Renal cortical epithelial cell (primary cell): ENCODE measurements at places on chromosomes 4 and X. TPM values are rescaled to one million over a fixed set of nuclear protein-coding genes. Genes with fewer than 3 reads are reported as not detected.
A peak's percentile ranks its signal among the peaks of the same experiment; 100 is the strongest.

GRCh38 chrX:39675162-39675553, 422.6 kb downstream of the BCOR start:
- no peak for DNase-seq

DNA sequence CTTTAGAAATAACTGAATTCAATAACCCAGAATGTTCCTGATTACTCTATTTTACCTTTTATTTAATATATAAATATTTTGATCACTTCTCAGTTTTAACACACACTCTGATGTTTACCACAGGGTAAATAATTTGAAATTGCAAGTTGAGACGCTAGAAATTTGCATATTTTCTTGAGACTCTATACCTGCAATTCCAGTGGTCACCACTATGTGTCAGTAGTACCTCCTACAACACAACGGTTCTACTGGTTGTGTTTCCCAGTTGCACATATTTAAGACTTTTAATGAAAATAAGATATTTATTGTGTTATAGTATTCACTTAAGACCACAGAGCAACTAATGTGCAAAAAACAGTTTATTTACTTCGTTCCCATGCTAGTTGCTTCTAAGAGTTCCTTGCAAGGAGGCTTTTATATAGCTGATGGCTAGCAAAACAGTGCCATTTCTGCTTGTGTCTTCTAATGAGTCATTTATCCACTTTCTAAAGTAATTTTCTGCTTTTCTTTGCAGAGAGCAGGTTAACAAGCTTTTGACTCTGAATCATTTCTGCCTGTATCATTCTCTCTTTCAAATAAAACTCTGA, 98.9 kb upstream of the PDLIM3 start:
- DNase-seq: no peak

DNA sequence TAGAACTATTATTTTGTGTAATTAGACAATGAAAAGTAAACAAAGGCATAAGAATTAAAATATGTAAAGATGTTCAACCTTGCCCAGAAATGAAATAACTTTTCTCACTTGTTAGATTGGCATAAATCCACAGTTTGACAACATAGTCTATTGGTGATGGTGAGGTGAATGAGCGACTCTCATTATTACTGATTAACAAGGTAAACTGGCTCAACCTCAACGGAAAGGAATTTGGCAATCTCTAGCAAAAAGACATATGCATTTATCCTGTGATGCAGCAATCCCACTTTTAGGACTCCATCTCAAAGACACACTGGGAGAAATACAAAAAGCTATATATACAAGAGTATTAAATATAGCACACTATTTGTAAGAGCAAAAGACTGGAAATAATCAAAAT, 22.3 kb downstream of the UBA6 start:
- peak; percentile 71 for DNase-seq

GRCh38 chr4:152640058-152640921, 39.5 kb downstream of the TMEM154 start:
- DNase-seq: peak; percentile 21

DNA sequence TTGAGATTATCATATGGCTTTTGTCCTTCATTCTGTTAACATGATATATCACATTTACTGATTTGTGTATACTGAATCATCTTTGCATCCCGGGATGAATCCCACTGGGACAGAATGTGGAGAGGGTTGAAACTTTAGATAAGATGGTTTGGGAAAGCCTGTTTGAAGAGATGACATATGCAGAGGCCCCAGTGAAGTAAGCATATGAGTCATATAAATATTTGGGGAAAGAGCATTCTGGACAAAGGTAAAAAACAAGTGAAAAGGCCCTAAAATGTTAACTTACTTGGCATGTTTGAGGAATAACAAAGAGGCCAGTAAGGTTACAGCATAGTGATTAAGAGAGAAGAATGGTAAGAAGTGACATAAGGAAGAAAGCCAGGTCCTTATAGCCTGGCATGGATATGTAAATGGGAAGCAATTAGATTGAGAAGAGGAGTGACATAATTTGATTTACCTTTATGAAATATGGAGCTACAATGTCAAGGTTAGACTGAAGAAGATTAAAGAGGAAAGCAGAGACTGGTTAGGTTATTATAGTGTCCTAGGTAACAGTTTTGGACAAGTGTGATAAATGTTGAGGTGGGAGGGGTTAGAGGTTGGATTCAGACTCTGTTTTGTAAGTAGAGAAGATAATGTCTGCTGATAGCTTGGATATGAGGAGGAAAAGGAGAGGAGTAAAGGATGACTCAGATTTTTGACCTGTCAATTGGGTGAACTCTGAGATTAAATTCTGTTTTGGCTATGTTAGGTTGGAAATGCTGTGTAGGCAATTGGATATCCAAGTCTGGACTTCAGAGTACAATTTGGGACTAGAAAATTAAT, 54.6 kb upstream of the DRP2 start:
- no peak for DNase-seq

DNA sequence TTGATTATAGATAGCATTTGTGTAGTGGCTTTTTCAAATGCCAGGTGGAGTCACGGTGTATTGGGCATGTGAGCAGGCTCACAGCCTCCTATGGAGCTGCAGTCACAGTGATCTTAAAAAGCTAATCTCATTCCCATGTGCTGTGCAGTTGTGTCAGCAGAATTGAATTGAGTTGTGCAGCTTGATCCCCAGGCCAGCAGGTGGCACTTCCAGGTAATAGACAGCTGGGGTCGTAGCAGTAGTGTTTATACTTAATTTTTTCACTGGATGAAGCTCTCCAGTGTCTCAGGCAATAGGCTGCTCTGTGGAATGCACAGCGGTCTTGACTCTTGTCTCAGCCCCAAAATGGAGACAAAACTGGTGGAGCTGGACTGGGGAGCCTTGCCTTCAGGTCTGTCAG, 1028.1 kb downstream of the SH3BGRL start:
- no peak for DNase-seq

GRCh38 chr4:173282626-173283025, 51.5 kb downstream of the HMGB2 start:
- no peak for DNase-seq

DNA sequence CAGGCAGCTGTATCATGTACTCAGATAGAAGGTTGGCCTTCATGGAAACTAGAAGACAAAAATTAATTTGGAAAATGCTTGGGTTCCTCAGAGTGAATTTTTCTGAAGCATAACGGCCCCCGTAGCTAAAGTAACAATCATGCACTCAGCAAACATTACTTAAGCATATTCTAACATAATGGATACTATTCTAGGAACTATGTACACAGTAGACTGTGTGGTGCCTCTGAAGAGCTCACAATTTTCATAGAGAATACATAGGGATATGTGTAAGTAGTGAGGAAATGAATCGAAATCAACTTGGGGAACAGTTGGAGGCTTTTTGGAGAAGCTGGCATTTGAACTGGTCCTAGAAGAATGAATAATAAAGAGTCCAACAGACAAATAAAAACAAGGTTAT, 1045.0 kb downstream of the GLUD2 start:
- DNase-seq: no peak

GRCh38 chr4:7691982-7692381, 247.7 kb downstream of the AFAP1 start:
- DNase-seq: no peak

The SPANXN4 gene
- total RNA-seq: not detected in 2 replicates

The DOK7 gene
- total RNA-seq: 10.7 and 24.7 TPM in 2 replicates

The ITIH6 gene
- total RNA-seq: not detected in 2 replicates

The NLRP2B gene
- total RNA-seq: not detected in 2 replicates

The UGT2A1 gene
- not detected in 2 replicates for total RNA-seq
